ENCODE measurements at places on chromosomes 4 and X.

DNA sequence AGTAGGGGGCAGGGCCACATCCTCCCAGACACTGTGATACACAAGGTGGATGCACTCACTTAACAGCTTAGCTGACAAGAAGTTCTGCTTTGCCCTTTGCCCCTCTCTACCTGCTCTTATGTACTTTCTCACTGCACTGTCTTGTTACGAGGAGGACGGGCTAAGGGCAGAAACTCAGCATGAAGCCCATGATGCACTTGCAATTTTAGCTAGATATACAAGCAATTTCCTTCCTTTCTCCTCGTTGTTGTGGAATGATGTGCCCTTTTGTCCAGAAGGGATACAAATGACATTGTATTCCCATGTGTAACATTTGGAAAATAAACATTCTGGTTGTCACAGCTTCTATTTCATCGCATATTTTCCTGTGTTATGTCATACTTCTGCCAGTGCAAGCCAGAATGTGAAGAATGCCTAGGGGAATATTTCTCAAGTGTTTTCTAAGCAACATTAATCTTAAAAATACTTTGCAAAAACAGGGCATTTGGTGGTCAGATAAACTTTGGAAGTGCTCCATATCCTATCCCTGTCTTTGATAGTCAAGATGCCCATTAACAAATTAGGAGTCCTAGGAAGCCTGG, 47.2 kb downstream of the MAOA start:
- peak; percentile 61 for DNase-seq

DNA sequence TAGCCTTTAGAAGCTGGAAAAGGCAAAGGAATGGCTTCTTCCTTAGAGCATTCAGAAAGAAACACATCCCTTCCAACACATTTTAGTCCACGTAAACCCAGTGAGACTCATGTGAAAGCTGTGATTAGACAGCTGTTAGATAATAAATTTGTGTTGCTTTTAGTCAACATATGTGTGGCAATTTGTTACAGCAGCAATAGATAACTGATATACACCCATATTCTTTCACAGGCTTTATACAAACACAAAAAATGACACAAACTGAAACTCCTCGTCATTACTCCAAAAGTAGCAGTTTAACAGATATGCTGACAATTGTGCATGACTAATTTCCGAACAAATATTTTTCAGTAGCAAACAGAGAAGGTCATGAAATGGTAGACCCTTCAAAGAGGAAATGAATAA, 65.3 kb downstream of the ANTXR2 start:
- DNase-seq, result no peak

- DNase-seq, result peak; percentile 35
Observed at GRCh38 chrX:12901486-12901885, 4.9 kb upstream of the TLR8 start.

DNA sequence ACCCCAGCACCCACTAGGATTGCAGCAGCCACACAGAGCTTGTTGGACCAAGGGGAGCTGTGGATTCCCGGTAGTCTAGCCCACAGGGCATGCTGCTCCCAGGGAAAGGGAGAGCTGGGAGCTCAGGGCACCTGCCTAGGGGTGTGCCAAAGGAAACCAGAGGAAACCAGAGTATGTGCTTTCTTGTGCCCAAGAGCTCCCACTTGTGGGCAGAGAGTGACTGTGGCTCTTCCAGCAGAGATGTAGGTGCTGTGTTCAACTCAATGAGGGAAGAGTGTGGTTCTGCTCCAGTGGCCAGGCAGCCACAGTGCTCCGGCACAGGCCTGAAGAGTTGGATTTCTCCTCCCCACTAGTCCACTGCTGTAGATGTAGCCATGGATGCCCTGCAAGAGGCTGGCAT, 1050.0 kb upstream of the INTU start:
- DNase-seq, result no peak

DNA sequence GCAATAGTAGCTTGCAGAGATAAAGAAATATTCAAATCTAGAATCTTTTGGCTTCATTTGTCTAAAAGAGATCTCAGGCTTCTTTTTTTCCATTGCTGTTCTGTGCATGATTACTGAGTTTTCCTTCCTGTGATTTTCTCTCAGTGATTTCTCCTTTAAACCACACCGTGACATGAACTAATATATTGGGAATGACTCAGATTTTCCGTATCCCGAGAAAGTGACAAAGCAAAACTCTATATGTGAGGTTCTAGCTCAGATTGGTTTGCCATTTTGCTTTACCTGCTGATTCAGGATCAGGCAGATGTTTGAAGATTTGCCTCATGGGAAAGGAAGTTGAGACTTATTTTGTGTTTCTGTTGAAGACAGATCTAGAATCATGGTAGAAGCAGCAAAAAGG, 59.4 kb downstream of the MTHFD2L start:
- peak; percentile 66 for DNase-seq

DNA sequence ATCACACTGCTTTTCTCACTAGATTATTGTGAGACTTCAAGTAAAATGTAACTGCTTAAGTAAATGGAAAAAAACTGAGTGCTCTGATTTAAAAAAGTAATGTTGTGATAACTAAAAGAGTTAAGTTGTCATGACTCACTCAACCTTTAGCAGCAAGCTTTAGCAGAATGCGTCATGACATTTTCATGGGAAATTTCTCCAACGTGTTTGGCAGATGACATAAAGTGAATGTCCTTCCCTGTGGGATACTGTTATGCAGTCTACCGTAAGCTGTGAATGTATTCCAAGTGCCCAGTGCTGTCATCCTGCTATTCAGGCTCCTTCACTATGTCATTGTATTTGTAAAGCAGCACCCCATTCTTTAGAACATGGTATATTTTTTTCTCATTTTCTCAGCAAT, 136.2 kb downstream of the CPXCR1 start:
- peak; percentile 8 for DNase-seq

DNA sequence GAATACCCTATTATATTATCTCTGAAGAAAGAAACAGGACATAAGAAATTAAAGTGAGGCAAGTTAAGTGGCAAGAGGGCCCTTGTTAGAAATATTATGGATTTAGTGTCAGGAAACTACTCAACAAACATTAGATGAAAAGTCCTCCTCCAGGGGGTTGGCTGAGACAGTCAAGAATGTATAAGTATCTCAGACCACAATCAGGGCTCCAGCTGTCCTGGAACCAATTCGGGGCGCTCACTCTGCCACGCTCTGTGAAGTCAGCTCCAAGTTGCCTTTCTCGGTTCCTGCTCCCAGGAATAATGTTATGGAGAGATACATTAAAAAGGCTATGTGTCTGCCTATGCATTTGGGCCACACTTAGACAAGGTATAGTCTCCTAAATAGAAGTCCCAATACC, 73.3 kb downstream of the RASGEF1B start:
- DNase-seq, result no peak

DNA sequence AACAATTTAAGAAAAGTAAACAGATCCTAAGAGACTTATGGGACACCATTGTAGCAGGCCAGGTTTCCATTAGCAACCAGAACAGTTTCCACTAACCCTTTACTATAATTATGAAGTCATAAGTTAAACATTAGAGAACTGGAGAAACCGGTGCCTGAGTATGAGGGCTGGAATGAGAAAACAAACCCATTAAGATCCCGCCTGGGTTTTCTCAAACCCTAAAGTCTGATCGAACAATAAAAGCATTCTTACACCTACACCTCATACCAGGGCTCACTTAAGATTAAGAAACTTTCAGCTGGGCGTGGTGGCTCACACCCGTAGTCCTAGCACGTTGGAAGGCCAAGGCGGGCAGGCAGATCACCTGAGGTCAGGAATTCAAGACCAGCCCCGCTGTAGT, 13.7 kb upstream of the DHX15 start:
- DNase-seq, result no peak

DNA sequence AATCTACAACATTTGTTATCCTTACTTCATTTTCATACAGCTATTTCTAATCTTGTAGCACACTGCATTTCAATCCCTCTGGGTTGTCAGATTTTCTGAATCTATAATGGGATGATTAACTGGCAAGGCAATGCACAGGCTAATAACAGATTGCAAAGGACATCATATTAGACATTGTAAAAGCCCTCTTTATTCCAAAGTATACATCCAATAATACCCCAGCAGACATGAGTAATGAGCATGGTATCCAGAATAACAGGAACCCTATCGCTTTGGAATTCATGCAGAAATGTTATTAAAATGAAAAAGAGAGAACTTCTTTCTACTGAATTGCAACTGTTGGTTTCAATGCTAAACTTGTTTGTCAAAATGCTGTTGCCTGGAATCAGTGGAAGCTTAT, 122.9 kb downstream of the C4orf33 start:
- DNase-seq, result peak; percentile 84

- no peak for DNase-seq
Observed at GRCh38 chrX:1423215-1423614, 29.5 kb downstream of the ASMTL start.
